ENCODE measurements at places on chromosomes 7 and 10.

DNA sequence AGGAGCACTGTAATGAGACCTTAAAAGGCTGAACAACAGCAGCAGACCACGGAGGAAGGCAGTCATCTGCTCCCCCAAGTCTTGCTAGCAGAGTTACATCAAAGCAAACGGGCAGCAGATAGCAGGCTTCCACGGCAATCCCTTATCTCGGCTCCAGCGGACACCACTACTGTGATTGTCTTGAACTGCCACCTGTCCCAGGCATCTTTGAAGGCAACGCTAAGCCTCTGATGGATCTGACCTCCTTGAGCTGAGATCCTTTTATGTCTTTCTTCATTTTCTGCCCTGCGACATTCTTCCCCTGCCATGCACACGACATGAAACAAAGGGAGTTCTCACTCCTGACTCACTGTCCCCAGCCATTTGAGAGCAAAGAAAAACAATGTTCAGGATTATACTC lies 111.7 kb downstream of the GLI3 start:
- no peak for DNase-seq

DNA sequence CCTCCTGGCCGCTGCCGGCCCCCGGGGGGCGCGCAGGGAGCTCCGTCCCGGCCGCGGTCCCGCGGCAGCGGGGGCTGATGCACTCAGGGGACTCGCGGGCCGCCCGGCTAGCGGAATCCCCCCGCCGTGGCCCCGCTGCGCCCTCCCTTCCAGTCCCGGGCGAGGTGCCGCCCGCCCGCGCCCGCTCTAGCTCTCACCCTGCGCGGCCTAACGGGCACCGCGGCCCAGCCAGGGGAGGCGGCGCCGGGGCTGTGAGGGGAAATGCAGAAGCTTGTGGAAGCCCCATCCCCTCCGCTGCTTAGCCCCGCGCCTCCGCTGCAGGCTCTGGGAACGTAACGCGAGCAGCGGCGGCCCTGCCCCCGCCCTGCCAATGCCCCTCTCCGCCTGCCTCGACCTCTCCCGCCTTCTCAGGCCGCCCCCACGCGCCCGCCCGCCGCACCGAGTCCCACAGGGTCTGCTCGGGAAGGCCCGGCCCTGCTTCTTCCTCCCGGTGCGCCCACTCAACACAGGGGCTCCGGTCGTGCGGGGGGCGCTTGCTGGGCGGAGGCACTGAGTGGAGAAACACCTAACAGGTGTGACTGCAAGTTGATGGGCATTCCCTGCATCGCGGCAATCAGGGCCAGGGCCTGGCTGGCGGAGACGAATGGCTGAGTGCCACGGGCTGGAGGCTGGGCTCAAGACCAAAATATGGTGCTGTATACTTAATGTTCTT lies 384 bp upstream of the TMEM229A start:
- no peak for DNase-seq

GRCh38 chr7:158576050-158576762 lies 11.4 kb downstream of the PTPRN2 start:
- DNase-seq = no peak

- peak; percentile 69 for DNase-seq
Measured at GRCh38 chr7:26291699-26292538, at the start of gene SNX10. Gene SNX10, plus strand, starts transcription at chr7:26291862. Its CDS starts 54,581 bp downstream, at chr7:26346443.

GRCh38 chr10:114283535-114284234 lies 44.6 kb downstream of the VWA2 start:
- no peak for DNase-seq

- DNase-seq = no peak
Measured at GRCh38 chr7:154375956-154376355, 323.8 kb downstream of the DPP6 start.

DNA sequence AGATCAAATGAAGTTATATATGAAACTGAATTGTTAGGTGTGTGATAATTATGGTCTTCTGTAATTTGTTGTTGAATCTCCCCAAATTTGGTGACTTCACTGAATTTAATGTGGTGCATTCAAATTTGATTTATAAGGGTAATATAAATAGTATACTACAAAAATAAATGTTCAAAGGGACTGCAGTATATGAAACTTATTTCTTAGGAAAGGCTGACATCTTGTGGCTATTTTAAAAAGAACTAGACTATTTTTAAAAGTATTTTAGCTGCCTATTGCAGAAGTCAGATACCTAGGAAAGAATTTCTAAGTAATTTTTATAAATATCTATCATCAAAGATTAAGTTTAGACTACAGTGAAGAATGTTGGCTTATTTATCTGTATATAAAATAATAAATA lies 36.6 kb downstream of the ATRNL1 start:
- no peak for DNase-seq

- DNase-seq = no peak
Measured at GRCh38 chr7:75943864-75944263, 28.9 kb downstream of the POR start.

DNA sequence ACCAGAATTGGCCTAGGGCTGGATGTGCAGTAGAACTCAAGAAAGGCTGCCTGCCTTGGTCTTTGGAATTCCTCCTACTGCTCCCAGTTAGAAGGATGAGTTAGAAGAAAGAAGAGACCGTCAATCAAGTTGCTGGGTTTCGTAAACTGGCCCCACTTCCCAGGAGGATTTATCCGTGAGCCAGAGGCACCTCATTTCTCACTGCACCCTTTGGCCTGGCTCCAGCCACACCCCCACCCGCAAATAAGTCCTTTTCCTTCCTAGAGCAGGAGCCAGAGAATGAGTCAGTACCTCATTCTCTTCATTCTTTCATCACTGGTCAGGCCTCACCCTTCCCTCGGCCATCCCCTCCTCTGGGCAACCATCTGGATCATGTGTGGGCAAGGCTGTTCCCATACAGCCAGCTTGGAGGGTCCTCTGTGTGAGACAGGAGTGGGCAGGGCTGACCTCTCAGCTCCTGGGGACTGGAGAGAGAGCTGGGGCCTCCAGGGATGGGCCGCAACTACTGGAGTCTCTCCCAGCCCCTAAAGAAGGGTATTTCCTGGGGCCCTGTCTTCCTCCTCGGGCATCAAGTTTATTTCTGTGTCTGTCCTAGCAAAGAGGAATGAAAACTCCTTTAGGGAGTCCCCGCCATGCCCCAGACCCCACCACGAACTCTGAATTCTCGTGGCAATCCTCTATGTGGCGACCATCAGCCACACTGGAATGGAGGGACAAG lies 87.2 kb upstream of the DUSP5 start:
- DNase-seq = no peak

- DNase-seq = no peak
Measured at GRCh38 chr7:18450019-18450418, 45.5 kb upstream of the HDAC9 start.

DNA sequence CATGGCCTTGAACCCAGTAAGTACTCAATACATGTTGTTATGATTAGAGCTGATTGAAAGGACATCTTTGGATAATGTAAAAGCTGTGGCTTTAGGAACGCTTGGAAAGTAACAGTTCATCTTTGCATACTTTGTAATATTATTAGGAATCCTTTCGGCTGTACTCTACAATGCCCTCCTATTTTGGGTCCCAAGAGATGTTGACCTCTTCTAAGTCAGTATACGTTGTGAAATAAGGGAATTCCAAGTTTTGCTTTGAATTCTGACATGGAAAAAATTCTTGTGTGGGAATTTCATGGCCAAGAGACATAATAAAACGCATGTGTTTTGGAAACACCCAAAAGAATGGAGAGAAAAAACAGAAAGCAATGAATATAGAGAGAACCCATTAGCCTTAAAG lies 7.7 kb downstream of the AGR3 start:
- no peak for DNase-seq

GRCh38 chr10:94292434-94293090 lies 70.2 kb downstream of the NOC3L start:
- no peak for DNase-seq

GRCh38 chr10:101092881-101093354 lies 31.1 kb downstream of the KAZALD1 start:
- no peak for DNase-seq

DNA sequence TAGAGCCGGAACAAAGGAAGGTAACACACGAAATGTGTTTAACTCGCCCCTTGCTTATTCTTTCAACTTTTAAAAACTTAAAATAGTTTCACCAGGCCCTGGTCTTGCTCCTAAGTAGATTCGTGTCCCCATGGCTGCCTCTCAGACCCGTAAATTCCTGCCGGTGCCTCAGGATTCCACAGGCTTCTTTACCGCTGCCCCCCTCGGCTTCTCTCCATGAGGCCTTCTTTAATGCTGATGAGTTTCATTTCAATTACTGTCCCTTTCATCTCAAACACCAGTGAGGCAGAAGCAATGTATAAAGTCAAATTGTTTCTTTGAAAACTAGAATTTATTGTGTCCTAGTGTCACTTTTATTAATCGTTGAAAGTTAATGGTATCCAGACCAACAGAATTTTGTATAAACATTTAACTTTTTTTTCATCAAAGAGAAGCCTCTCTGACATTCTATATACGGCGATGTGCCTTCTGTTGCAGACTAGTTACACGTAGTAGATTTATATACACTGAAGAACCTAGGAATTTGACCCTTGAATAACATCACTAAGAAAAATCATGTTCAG lies 225.2 kb downstream of the C7orf25 start:
- DNase-seq = no peak

DNA sequence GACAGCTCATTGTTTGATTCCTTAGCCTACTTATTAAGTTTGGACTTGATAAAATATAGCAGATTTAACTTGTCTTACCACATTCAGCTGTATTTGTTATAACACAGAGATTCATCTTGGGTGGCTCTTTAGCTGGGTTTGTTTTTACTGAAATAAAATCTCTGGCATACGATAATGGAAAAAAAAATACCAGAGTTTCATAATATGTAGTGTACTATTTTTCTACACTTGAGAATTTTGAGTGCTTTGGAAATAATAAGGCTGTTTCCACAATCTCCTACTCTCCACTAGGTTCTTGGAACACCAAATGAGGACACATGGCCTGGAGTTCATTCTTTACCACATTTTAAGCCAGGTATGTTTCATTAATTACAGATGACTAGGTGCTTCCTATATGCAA lies 218.6 kb upstream of the FZD1 start:
- DNase-seq = no peak
